Activated CD8-positive, alpha-beta memory T cell treated with anti-CD3 and anti-CD28 coated beads for 24 hours (primary cell): ENCODE measurements at places on chromosomes 7 and 10.
A peak's percentile ranks its signal among the peaks of the same experiment; 100 is the strongest.

- DNase-seq = no peak
Measured at GRCh38 chr10:48564466-48565160, 40.3 kb downstream of the ARHGAP22 start.

DNA sequence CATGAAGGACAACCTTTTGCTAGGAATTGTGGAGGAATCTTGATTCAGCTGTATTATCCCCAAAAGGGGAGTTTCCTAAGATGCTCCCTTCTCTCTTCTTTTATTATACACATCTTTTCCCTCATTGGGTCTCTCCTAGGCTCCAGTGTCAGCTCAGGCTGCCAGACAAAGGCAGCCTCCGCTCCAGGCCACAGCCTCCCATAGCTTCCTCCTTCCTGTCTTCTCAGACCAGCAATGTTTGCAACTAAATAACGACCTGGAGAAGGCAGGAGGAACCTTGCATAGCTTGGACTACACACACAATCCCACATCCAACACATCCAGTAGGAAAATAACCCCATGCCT is 12.3 kb downstream of the SFXN3 start:
- no peak for DNase-seq

- DNase-seq = no peak
Measured at GRCh38 chr7:36186359-36187121, 33.5 kb downstream of the EEPD1 start.

- no peak for DNase-seq
Measured at GRCh38 chr7:111238886-111239285, 148.0 kb downstream of the LRRN3 start.

DNA sequence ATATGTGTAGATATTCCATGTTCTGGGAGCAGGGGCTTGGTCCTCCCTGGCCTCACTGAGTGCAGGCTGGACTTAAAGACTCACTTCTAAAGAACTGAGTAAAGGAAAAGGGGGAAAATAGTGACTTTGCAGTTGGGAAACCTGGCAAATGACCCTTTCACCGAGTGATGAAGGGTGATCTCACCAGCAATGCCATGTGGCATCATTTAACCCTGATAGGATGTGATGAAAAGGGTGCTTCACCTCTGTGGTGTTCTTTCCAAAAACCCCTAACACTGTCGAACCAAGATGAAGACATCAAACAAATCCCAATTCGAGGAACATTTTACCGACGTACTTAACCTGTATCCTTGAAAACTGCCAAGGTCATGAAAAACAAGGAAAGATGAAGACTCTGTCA is 71.9 kb downstream of the AOAH start:
- DNase-seq = no peak

GRCh38 chr7:68438811-68439210 is 1159.5 kb upstream of the AUTS2 start:
- no peak for DNase-seq

DNA sequence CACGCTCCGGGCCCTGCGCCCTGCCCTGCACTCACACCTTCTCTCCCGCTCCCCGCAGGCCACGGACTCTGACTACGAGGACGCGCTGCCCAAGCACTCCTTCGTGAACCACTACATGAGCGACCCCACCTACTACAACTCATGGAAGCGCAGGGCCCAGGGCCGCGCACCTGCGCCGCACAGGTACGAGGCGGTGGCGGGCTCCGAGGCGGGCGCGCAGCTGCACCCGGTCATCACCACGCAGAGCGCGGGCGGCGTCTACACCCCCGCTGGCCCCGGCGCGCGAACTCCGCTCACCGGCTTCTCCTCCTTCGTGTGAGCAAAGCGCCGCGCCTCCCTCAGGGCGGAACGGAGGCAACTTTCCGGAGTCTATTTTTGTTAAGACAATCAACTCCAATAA is 417.0 kb upstream of the FOXK1 start:
- DNase-seq = peak; percentile 33

DNA sequence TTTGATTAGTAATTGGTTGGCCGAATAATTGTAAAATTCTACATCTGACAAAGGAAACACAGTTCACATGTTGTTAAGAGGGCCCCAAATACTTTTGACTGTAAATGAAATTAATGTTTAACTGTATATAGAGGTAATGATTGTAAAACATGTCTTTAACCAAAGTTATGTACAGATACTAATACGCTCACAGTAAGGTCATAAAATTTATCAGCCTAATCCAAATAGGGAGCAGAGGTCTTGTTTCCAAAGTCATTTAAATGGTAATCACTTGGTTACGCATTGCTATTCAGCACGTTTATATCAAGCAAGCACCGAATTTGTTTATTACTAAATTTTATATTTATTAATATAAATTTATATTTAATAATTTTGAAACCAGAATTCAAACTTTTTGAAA is 1.4 kb downstream of the PHYHIPL start:
- DNase-seq = no peak
